ENCODE measurements at places on chromosomes 1 and 21.

DNA sequence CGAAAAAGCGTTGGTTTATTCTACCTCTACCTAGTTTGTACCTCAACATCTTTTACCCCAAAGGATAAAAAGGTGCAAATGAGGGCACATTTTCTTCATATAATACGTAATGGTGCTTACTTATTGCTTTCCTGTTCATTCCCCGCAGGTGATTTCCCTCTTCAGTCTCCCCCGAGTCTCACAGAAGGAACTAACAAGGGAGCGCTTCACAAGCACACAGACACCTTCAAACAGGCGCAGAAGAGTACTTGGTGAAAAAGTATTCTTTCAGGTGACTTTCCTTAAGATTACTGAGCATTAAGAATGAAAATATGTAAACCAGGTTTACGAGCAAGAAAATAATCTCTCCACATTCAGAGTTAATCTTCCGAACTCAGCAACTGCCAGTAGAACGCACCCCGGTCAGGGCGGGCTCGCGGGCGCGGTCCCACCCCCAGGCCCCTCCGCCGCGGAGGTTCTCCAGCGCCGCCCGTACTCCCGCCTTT lies 511 bp upstream of the RABGAP1L start:
- no peak for DNase-seq

DNA sequence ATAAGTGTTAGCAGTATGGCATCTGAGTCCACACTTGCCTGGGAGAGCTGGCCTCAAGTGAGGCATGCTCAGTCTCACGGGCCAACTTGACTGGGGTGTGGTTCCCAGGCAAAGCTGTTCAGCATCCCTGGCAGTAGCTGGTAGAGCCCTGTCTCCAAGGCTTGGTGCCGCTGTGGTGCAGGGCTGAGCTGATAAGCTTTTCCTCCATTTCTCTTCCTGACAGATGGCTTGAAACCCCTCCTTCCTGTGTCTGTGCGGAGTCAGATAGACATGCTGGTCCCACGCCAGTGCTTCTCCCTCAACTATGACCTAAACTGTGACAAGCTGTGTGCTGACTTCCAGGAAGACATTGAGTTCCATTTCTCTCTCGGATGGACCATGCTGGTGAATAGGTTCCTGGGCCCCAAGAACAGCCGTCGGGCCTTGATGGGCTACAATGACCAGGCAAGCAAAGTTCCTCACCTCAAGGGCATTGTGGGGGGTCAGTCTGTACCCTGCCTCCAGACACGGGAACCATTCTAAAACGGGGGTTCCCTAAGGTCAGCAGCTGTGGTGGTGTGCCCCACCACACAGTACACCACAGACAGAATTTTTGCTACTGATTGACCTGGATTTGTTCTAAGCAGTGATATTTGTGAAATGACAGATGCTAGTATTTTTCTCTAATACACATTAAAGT lies 13.7 kb upstream of the MIIP start:
- no peak for DNase-seq

GRCh38 chr1:117275055-117275454 lies 64.3 kb upstream of the VTCN1 start:
- DNase-seq: no peak

GRCh38 chr1:192546596-192547190 lies 28.9 kb upstream of the RGS1 start:
- no peak for DNase-seq

- no peak for DNase-seq
Observed at GRCh38 chr1:8350914-8351684, 33.2 kb downstream of the SLC45A1 start.

- DNase-seq: no peak
Observed at GRCh38 chr21:27060190-27060589, 93.3 kb upstream of the ADAMTS5 start.

DNA sequence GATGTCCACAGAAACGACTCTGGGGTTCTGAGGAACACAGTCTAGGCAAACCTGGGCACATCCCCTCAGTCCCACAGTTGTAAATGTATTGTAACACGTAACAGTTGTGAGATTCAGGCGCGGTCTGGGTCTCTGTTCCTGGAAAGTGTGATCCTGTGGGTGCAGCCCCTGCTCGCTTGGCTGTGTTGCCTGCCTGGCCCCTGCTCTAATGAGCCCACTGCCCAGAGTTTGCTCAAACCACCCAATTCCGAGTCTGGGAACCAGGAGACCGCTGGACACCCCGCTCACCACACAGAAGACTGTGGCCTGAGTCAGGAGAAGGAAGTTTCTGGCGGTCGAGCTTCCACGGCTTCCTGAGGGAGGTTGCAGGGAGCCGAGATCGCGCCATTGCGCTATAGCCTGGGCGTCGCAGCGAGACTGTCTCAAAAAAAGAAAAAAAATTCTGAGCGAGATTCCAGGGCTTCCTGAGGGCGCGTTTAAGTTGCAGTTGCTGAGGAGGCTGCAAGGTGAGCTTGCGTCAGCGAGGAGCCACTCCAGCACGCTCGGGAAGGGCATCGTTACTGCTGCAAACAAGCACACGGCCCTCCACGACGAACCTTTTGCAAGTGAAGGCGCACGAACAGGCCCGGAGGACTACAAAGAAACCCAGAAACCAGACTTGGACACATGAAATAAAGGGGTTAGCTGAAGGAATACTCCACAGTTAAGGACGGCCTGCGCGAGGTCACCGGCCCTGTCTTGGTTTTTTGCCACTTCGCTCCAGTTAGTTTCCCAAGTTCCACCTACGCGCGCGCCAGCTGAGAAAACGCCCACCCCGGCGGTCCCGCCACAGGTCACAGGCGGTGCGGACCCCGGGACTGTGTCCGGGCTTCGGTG lies 1.1 kb downstream of the C21orf58 start:
- DNase-seq: no peak

DNA sequence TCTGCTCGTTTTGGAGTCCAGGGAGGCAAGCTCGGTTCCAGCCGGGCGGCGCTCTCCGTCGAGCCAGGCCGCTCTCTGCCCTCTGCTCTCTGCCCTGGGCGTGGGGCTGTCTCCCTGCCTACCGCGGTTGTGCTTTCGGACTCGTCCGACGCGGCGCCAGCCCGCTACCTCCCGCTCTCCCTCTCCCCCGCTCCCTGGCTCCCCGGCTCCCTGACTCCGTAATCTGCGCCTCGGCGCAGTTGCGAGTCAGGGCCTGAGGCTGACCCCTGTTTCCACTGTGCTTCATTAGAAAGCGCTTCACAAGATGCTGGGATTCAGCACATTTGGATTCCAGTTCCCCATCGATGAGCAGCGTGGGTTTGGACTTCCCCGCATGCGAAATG lies 2.2 kb downstream of the SOX13 start:
- DNase-seq: no peak

GRCh38 chr1:100353071-100353801 lies 930 bp downstream of the CDC14A start:
- DNase-seq: peak; percentile 16

GRCh38 chr1:6823793-6824192 lies 38.5 kb downstream of the CAMTA1 start:
- DNase-seq: no peak

- DNase-seq: no peak
Observed at GRCh38 chr1:46415514-46415913, 21.4 kb downstream of the FAAH start.

DNA sequence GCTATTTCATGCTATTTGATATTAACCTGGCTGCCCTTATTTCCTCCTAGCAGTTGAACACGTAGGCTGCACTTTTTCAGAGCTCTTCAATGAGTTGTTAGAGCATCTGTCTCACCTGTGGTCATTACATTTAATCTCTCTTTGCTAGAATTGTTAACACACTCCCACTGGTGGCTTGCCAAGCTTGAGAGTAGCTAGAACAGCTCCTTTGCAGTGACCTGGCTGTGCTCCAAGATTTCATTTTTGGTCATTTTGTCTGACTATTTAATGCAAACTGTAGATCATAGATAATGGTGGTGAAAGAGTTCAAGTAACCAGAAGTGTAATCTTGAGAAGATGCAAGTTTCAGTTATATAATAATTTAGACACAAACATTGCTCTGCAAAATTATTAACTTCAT lies 105.6 kb downstream of the LRRC7 start:
- no peak for DNase-seq

GRCh38 chr1:117678246-117678977 lies 72.6 kb downstream of the TENT5C start:
- DNase-seq: no peak

- DNase-seq: no peak
Observed at GRCh38 chr1:152565535-152566215, 905 bp downstream of the LCE3E start.

DNA sequence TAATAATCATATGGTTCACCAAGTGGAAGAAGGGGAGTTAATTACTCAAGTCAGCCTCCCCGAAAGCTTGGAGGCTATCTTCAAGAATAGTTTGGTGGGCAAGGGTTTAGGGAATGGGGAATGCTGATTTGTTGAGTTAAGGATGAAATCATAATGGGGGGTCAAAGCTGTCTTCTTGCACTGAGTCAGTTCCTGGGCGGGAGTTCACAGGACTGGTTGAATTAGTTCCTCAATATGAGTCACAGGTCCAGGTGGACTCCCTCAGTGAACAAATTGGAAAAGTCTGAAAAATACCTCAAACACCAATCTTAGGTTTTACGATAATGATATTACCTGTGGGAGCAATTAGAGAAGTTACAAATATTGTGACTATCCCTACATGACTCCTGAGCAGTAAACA lies 115.2 kb upstream of the COA6 start:
- DNase-seq: no peak

- no peak for DNase-seq
Observed at GRCh38 chr1:31183927-31184554, 55.6 kb downstream of the NKAIN1 start.

DNA sequence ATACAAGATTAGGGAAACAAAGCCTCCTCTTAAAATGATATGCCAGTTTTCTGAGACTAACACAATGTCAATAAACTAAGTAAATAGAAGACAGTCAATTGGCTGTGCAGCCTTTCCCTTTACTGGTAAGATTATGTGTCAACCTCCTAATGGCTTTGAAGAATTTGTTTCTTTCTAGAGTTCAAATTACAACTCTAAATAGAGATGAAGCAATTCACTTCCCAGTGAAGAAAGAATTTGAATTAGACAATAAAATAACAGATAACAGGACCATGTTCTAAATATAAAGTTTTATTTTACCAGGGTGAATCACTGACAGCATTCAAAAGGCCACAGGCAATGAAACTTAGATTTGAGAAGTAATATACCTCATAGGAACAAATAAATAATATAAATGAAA lies 680.3 kb downstream of the PLA2G4A start:
- no peak for DNase-seq

DNA sequence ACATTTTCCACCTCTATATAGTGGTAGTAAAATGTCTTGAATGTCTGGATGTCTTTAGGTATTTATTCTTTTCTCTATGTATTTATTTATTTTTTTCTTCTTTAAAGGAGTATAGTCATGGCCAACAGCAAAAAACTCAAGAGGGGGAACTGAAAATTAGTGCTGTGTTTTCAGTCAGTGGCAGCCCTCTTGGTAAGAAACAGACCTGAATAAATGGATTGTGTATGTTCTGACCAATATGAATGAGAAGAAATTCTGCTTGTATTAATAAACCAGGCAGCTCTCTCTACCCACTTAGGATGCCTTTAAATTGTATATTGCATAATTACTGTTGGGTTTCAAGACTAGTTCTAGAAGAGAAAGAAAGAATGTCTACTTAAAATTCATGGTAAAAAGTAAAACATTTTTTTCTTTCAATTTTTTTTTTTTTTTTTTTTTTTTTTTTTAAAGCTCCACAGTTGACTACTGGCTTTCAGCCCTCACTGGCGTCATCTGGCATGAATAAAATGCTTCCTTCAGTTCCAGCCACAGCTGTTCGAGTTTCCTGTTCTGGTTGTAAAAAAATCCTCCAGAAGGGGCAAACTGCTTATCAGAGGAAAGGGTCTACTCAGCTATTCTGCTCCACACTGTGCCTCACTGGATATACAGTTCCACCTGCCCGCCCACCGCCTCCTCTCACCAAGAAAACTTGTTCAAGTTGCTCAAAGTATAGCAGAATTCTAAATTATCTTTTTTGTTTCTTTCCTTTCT lies 101.6 kb downstream of the ZMYM4 start:
- no peak for DNase-seq

Measured in stimulated activated CD8-positive, alpha-beta memory T cell treated with anti-CD3 and anti-CD28 coated beads, Interleukin-12 subunit alpha, Interleukin-12 subunit beta, amount 100 ng/mL, for 4 hours (primary cell).